Endothelial cell of coronary artery (primary cell): ENCODE measurements at places on chromosomes 4 and X. TPM values are rescaled to one million over a fixed set of nuclear protein-coding genes. Genes with fewer than 3 reads are reported as not detected.

The PGAM4 gene
- total RNA-seq = not detected in 2 replicates

The ADAM29 gene
- not detected in 2 replicates for total RNA-seq

The COL4A5 gene
- 34.1 and 85.2 TPM in 2 replicates for total RNA-seq

The PAQR3 gene
- 13.6 TPM in 2 replicates for total RNA-seq

The ADH1C gene
- total RNA-seq = not detected in 2 replicates

The DLG3 gene
- total RNA-seq = 2.2 and 2.6 TPM in 2 replicates

The TAB3 gene
- 4.3 and 5.7 TPM in 2 replicates for total RNA-seq

The RRAGB gene
- total RNA-seq = 15.8 and 25.8 TPM in 2 replicates

The CITED1 gene
- total RNA-seq = 0.38 TPM in 1 of 2 replicates, not detected in the other

The CXorf49 gene
- total RNA-seq = not detected in 2 replicates

The PAGE4 gene
- total RNA-seq = not detected in 2 replicates

The CPE gene
- total RNA-seq = 1.4 and 1.9 TPM in 2 replicates

The NPY2R gene
- total RNA-seq = not detected in 2 replicates

The SLC10A6 gene
- under 0.01 TPM in 1 of 2 replicates, not detected in the other for total RNA-seq

The LGI2 gene
- under 0.01 TPM in 2 replicates for total RNA-seq

The ART3 gene
- under 0.01 TPM in 1 of 2 replicates, not detected in the other for total RNA-seq

The CHRNA9 gene
- total RNA-seq = not detected in 2 replicates

The USP17L18 gene
- total RNA-seq = not detected in 2 replicates

The NLRP2B gene
- under 0.01 TPM in 1 of 2 replicates, not detected in the other for total RNA-seq

The FAM149A gene
- total RNA-seq = 0.18 and 0.47 TPM in 2 replicates

The FREM3 gene
- under 0.01 TPM in 1 of 2 replicates, not detected in the other for total RNA-seq

The BBS12 gene
- total RNA-seq = 4.0 and 4.7 TPM in 2 replicates

The TBC1D1 gene
- total RNA-seq = 104 and 105 TPM in 2 replicates

The SMARCA1 gene
- total RNA-seq = 24.0 and 39.4 TPM in 2 replicates

The IRS4 gene
- total RNA-seq = not detected in 2 replicates

The CT45A10 gene
- not detected in 2 replicates for total RNA-seq

The SPANXN3 gene
- total RNA-seq = not detected in 2 replicates

The IL2RG gene
- total RNA-seq = not detected in 2 replicates

The NAP1L3 gene
- total RNA-seq = 0.18 and 0.56 TPM in 2 replicates

The HHIP gene
- total RNA-seq = 143 and 260 TPM in 2 replicates

The SPATA4 gene
- 0.09 TPM in 2 replicates for total RNA-seq

The EXOC1L gene
- not detected in 2 replicates for total RNA-seq

The POU3F4 gene
- not detected in 2 replicates for total RNA-seq
